HCT116 (cell line): ENCODE measurements at places on chromosomes 1 and 21.

DNA sequence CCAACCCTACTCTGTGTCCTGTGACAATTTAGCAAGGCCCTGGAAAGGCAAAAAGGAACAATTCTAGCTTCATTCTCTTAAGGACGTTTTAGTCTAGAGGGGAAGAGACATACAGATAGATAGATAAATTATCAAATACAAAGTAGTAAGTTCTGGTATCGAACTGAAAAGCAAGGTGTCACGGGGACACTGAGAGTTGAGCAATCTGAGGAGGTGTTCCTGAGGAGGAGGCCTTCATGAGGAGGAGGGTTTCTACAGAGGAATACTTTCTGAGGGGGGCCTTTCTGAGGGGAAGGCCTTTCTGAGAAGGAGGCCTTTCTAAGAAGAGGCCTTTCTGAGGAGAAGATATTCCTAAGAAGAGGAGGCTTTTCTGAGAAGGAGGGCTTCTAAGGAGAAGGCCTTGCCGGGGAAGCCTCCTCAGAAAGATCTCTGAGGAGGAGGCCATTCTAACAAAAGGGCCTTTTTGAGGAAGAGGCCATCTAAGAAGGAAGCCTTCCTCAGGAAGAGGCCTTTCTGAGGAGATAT lies 155.9 kb upstream of the COA6 start:
- DNase-seq, result no peak

- no peak for DNase-seq
These were observed 13.1 kb upstream of the SLC25A34 start for GRCh38 chr1:15722836-15723532.

GRCh38 chr21:42554251-42554961 lies 40.8 kb downstream of the SLC37A1 start:
- DNase-seq, result no peak

- DNase-seq, result no peak
These were observed 7.6 kb downstream of the AGPAT3 start for GRCh38 chr21:43872531-43873197.

DNA sequence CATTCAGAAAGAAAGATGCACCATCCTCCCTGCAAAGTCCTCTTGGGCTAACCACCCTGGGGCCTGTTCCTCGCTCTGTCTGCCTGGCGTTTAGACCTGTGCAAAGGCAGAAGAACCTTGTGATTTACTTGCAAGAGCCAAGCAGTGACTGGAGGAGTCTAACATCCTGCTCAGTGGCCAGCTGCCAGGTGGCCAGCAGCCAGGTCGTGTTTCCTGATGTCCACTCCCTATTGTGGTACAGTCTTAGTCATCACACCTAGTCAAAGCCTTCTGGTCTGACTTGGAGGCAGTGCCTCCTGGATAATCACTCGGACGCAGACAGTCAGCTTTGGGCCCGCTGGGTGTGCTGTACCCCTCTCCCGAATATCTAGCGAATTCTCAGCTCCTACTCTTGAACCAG lies 118.1 kb downstream of the PGBD5 start:
- peak; percentile 50 for DNase-seq

GRCh38 chr1:234107416-234108021 lies 203.0 kb downstream of the SLC35F3 start:
- no peak for DNase-seq

DNA sequence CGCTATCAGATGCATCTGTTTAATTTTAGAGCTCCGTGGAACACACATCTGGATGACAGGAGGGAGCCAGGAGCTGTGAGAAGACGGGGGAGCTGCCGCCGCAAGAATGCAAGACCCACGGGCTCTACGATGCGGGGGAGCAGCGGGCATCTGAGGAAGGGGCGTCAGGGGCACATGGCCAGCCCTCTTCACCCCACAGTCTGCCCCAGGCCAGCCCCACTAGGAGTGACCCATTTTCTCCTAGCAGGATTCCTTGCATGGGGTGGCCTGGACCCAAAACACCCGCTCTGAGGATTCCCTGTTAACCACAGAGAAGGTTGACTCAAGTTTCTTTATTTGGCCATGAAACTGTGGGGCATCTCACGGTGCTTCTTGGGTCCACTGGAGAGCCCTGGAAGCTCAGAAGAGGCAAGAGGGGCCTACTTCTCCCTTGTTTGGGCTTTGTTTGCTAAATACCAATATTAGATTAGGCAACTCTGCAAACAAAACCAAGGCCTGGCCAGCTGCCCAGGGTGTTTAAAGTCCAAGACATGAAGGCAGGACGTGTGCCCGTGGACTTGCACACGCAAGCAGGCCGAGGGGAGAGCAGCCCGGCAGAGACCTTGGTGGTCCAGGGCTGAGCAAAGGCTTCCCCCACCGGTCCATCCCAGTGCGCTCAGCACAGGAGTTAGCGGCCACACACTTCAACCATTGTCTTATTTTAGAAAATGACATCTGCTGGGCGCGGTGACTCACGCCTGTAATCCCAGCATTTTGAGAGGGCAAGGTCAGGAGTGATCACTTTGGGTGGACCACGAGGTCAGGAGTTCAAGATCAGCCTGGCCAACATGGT lies 89.8 kb downstream of the DHRS3 start:
- DNase-seq, result no peak

DNA sequence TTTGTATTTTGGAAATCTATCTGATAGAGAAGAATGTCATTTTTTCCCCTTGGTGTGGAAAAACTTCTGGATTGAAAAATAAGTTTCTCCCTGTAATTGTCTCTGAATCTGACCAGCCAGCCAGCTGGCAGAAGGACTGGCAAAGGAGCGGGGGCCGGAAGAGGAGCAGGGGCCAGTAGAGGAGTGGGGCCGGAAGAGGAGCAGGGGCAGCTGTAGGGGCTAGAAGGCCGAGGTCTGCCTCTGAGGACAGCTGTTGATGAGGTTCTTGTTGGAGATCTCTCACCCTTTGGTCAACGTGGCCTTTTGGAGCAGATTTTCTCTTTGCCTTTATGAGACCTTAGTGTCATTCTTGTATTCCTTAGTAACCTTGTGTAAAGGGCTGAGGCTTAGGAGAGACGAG lies 121.8 kb downstream of the GALNT2 start:
- no peak for DNase-seq

DNA sequence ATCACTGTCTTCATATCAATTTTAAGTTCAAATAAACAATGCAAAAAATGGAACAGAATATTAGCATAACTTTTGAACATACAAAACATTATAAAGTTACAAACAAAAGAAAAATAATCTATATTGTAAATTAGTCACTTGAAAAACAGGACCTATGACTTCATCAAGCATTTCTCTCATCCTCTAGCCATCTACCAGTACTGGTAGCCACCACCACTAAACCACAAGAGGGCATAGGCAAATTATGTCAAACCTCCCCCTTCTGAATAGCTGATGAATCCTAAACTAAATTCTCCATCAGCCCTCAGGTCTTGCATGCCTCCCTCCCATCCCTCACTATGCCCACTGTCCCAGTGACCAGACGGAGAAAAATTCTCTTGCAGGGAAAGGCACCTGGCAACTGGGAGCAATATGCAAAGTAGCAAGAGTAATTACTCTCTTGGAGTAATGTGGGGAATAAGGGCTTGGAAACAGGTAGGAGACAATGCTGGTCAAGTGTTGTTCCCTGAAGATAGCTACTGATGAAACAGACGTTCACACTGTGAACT lies 37.1 kb downstream of the SSX2IP start:
- no peak for DNase-seq
